ENCODE measurements at places on chromosomes 2 and 18. TPM values are rescaled to one million over a fixed set of nuclear protein-coding genes. Genes with fewer than 3 reads are reported as not detected.

The AMER3 gene
- not detected for total RNA-seq

The MTCL1 gene
- total RNA-seq = 9.9 TPM

The C2orf78 gene
- not detected for total RNA-seq

The PXDN gene
- 7.1 TPM for total RNA-seq

The ITGB6 gene
- 24.2 TPM for total RNA-seq
